ENCODE measurements at places on chromosomes 4 and X.
A peak's percentile ranks its signal among the peaks of the same experiment; 100 is the strongest.

DNA sequence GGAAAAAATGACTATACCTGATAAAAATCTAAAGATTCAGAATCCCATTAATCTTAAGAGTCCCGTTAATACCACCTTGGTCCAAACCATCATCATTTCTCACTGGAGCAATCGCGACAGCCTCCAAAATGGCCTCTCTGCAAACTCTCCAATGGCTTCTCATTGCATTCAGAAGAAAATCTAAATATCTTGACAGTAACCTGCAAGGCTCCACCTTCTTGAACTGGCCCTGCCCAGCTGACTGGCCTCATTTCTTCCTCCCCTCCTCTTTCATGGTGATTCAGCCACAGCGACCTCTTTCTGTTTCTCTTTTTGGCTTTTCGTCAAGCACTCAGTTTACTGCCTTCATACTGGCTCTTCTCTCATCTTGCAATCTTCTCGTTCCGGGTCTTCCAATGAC is 56.2 kb upstream of the GPRIN3 start:
- DNase-seq = no peak

DNA sequence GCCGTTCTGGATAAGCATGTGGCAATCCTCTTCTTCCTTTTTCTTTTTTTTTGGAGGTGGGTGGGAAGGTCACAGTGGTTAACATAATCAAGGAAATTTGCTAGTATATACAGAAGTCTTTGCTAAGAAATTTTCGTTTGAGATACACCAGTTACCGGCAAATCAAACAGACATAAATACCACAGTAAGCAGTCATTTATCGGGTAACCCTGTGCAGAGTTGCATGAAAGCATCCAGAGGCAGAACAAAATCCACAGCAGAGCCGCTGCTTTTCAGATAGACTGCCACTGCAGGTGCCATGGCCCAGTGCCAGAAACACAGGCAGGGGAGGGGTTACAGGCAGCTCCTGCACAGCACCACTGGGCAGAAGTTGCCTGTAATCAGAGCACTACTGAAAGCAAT is 179.1 kb upstream of the MAB21L2 start:
- peak; percentile 64 for DNase-seq

GRCh38 chr4:115851918-115852766 is 738.7 kb upstream of the NDST4 start:
- DNase-seq = peak; percentile 31

DNA sequence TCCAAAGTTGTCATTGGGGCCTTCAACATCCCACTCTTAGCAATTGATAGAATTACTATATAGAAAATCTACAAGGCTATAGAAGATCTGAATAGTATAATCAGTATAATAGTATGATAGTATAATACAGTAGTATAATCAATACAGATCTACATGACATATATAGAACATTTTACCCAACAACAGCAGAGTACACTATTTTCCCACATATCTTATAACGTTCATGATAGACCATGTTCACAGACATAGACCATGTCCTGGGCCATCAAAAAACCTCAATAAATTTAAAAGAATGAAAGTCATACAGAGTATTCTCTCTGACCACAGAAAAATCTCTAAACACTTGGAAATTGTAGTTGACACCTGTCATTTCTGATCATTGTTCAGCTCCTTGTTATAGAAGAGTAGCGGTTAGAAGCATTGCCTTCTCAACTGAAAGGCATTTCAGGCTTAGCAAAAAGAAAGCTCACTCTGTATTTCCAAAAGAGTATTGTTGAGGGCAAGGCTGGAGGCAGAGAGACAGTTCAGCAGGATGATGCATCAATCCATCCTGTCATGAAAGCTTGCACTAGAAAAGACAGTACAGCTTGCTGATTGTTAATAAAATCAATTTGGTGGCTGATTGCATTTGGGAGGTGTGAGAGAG is 38.8 kb upstream of the ARMCX5 start:
- DNase-seq = no peak

DNA sequence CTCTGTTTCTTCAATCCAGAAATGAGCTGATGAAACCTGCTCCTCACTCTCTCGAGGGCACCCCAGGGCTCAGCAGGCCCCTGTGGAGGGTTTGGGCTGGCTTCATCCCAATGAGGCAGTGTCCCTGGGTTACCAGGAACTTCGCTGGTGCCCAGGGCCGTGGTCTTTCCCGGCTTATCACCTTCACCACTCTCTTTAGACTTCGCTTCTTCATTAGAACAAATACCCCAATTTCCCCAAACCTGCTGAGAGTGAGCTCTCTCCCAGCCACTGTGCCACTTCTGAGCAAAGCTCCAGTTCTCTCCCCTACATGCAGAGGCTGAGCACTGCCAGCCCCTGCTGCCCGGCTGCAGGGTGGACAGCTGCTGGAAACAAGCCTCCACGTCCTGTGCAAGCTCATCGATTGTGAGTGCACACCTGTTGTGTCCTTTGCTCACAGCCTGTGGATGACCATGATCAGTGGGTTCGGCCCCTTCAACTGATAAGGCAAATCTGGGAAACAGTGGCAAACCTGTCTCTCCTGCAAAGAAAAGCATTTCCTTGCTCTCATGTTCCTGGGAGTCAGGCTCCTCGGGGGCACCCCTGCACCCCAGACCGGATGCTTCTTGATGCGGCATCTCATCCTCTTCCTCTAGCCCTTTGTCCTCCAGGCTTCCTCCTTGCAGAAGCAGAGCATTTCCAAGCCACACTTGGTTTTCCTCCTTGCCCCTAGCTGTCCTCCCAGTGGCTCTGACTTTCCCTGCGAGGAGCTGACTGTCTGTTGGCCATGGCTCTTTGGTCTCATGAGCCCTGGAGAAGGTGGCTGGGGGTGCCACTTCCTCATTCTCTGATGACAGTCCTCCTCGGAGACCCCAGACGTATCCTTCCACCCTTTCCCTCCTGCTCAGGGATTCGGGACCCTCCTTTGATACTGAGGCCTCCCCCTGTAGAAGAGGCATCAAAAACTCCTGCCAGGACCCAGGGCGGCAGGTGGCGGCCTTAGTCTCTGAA is 28.7 kb downstream of the C4orf50 start:
- DNase-seq = no peak

DNA sequence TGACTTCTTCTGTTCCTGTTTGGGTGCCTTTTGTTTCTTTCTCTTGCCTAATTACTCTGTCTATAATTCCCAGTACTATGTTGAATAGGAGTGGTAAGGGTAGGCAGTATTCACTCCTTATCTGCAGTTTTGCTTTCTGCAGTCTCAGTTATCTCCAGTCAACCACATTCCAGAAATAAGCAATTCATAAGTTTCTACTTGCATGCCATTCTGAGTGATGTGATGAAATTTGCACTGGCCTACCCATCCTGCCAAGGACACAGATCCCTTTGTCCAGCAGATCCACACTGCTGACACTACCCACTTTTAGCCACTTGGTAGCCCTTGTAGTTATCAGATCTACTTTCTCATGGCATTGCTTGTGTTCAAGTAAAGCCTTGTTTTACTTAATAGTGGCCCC is 971.6 kb upstream of the INTU start:
- no peak for DNase-seq

GRCh38 chrX:52576946-52577345 is 60.1 kb upstream of the XAGE1B start:
- DNase-seq = no peak

GRCh38 chr4:147815741-147816140 is 83.9 kb downstream of the ARHGAP10 start:
- no peak for DNase-seq

DNA sequence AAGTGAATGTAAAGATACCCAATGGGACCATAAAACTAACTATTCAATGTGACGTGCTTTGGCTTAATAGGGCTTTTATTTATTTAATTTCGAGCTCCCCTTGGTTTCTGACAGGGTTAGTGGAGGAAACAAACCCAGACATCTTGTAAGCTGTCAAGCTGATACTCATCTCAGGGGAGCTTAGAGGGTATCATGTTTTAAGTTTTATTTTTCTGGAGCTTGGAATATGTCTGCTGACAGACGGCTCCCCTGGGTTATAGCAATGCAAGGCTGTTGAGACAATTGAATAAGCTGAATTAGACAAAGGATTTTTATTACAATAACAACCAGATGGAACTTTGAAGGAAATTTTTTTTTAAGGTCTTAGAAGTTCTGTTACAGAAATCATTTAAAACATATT is 456.5 kb downstream of the IL1RAPL1 start:
- no peak for DNase-seq

GRCh38 chr4:184848510-184848909 is 22.7 kb upstream of the ACSL1 start:
- no peak for DNase-seq

GRCh38 chrX:53939127-53939526 is 105.1 kb downstream of the PHF8 start:
- no peak for DNase-seq

DNA sequence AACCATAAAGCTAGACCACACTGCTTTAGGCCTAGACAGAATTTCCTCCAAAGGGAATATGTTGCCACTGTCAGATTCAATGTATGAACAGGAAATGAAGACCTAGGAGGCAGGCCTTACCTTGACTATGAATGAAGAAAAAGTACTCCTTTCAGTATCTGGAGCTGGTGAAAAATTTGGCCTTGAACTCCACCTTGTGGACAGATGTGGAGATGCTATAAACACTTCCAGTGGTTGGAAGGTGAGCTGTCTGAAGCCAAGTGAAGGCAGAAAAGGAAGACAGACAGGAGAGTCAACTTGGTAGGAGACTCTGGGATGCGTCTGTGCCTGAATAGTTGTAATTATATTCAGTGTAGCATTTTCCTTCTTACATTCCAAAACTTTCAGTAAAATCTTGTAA is 17.2 kb downstream of the SPIN3 start:
- peak; percentile 43 for DNase-seq

DNA sequence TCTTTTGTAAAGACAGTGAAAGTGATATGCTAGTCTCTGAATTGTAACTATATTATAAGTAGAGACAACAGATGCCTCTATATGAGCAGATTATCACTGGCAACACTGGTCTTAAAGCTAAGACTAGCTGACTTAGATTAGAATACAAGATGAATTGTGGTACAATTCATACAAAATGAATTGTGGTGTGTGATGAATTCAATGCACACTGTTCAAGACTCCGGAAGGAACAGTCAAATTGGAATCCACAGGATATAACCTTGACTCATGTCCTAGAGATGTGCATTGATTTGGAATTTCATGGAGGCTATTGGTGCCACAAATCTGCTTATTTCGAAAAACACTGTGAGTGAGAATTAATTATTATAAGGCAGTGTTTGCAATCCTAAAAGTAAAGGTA is 701.8 kb downstream of the PCDH7 start:
- no peak for DNase-seq

DNA sequence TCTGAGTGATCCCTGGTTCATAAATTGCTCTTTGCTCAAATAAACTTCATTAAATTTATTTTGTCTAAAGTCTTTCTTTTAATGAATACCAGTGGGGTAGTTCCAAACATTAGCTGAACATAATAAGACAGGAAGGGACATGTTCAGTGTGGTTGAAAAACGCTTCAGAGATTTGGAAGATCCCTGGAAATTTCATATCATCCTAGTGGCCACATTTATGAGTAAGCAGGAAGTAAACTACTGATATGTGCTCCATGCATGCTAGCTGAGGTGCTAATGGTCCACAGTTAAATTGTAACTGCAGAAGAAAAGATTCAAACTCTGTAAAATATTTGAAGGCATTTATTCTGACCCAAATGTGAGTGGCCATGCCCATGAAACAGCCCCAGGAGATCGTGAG is 1328.7 kb downstream of the ADGRL3 start:
- no peak for DNase-seq

DNA sequence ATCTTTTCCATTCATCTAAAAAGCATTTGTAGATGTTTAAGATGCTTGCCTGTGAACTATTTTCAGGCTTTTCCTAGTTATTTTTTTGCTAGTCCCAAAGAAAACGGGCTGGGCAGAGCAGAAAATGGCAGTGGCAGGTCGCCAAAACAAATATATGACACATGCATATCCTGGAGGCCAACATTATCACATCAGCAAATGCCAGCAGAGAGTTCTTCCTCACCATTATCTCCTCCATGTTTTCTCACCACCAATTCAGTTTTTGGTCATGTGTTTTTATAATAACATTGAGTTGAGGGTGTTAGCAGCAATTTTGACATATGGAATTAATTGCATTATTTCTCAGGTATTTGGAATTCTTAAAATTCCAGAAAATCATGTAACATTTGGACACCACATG is 97.9 kb upstream of the EOLA2 start:
- no peak for DNase-seq

DNA sequence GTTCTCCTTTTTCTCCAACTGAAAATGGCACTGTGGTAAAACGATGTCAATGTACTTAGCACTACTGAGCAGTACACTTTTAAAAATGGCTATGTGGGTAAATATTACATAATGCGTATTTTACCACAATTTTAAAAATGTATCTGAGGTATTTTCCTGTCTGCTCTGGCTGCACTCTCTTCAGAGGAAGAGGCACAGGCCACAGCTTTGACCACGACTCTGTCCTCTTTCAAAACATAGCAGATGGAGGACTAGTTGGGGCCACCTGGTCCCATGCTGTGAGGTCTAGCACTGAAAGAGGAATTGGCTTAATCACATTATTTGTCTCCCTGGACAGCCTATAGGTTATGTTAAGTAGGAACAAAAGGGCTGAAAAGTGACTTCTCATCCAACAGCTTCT is 5.2 kb downstream of the KCNE5 start:
- DNase-seq = no peak

- no peak for DNase-seq
Measured at GRCh38 chr4:26491449-26492170, 1.3 kb upstream of the CCKAR start.

- no peak for DNase-seq
Measured at GRCh38 chr4:144171697-144172096, 31.2 kb upstream of the GYPA start.

DNA sequence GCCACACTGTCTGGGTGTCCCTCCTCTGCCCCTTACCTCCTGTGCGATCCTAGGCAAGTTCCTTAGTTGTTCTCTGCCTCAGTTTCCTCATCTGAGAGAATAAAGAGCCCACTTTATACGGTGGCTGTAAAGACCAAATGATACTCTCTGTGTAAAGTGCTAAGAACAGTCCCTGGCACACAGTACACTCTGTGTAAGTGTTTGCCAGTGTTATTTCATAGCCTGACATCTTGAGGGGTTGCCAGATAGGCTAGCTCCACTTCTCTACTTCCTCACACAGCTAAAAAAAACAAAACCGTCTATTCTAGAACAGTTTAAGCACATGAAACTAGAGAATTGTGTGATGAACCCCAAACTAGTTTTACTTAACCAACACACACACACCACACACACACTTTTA is 17.1 kb downstream of the SPON2 start:
- DNase-seq = no peak

DNA sequence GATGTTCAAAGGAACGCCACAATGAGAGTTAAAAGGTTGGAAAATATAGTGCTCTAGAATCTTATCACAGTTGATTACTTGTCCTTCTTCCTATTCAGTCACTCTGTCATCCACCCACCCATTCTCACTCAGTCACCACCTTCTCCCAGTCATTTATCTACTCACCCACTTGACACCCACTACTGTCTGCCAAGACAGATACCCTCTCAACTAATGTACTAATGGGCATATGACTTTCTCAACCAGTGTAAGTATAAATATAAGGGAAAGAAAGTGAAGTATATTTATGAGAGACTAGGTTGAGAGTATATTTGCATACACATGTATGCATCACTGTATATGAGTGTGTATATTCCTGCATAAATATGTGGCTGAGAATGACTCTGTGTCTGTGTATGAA is 20.0 kb downstream of the MID2 start:
- DNase-seq = no peak

- no peak for DNase-seq
Measured at GRCh38 chr4:15402974-15403373, 24.9 kb upstream of the C1QTNF7 start.
